ENCODE measurements at places on chromosomes 3 and 15. TPM values are rescaled to one million over a fixed set of nuclear protein-coding genes. Genes with fewer than 3 reads are reported as not detected.

DNA sequence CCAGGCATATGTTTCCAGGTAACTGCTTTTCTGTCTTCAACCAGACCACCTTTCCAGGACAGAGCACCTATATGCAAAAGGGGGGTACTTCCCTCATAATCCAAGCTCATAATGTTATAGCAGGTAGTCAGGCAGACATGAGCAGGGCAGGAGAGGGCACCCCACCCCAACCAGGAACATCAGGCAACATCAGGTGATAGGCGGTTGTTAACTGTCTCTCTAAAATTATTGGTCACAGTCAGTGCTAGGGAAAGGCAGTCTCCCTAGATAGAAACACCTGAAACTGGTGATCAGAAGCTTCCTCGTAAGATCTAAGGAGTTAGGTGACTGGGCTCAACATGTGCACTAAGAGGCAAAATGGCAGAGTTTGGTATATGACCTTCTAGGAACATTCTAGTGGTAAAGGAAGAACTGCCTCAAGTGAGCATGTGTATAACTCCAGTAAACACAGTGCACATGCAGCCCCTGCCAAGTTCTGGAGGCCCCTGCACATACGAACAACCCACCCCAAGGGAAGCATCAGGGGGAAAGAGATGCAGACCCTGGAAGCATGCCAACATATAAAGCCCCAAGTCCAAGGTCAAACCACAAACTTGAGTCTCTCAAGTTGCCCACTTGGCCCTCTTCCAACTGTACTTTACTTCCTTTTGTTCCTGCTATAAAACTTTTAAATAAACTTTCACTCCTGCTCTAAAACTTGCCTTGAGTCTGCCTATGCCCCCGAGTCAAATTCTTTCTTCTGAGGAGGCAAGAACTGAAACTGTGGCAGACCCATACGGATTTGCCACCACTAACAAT lies 270.9 kb downstream of the ULK4 start:
- H3K27me3 ChIP-seq: no peaks in the 10 kb centered on the region
- no peak for DNase-seq
- no peak overlapping the region for H3K27ac ChIP-seq

DNA sequence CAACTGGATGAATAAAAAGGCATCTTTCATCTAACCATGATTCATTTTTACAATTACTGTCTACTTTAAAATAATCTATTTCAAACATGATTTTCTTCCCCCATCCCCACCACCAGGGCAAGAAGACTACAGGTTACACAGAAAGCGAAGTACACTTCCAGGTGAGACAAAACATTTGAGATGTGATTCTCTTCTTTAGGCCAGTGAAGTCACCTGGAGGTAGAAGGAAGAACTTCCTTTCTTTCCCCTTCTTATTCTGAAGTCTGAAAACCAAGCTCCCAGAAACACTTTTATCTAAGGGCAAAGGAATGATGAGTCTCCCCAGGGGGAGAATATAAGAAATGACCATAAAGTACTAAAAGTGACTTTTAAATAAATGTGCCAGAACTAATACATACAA lies 36.7 kb downstream of the SHQ1 start:
- no peak for DNase-seq
- H3K27me3 ChIP-seq: no peaks in the 10 kb centered on the region
- H3K4me3 ChIP-seq: no peak overlapping the region
- no peaks in the 10 kb centered on the region for H3K4me1 ChIP-seq

The SCN11A gene
- 0.18 TPM for total RNA-seq

- no peak overlapping the region for H3K27ac ChIP-seq
- DNase-seq: no peak
- H3K4me3 ChIP-seq: no peak overlapping the region
- no peaks in the 10 kb centered on the region for H3K27me3 ChIP-seq
- no peaks in the 10 kb centered on the region for H3K36me3 ChIP-seq
- H3K4me1 ChIP-seq: no peaks in the 10 kb centered on the region
Measured at GRCh38 chr3:69825446-69825845, 86.2 kb downstream of the MITF start.

DNA sequence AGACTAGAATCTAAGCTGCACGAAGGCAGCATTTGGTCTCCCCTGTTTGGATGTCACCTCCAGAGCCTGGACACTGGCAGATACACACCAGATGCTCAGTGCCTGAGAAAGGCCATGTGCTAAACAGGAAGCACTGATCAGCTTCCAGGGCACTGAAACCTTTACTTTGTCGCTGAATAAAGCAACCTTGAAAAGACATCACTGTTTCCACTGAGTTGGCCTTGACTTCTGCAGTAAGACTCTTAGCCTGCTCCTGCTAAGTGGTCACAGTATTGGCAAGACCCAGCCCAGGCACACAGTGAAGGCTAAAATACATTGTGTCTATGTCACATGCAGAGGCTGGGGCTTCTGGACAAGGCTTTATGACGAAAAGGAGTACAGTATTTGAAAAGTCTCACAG lies 104.3 kb upstream of the ICE2 start:
- H3K4me1 ChIP-seq: peaks cover 88% of the 10 kb centered on the region
- no peaks in the 10 kb centered on the region for H3K27me3 ChIP-seq
- H3K4me3 ChIP-seq: no peak overlapping the region

The C3orf49 gene
- total RNA-seq: not detected

The ETFA gene
- 124 TPM for total RNA-seq

DNA sequence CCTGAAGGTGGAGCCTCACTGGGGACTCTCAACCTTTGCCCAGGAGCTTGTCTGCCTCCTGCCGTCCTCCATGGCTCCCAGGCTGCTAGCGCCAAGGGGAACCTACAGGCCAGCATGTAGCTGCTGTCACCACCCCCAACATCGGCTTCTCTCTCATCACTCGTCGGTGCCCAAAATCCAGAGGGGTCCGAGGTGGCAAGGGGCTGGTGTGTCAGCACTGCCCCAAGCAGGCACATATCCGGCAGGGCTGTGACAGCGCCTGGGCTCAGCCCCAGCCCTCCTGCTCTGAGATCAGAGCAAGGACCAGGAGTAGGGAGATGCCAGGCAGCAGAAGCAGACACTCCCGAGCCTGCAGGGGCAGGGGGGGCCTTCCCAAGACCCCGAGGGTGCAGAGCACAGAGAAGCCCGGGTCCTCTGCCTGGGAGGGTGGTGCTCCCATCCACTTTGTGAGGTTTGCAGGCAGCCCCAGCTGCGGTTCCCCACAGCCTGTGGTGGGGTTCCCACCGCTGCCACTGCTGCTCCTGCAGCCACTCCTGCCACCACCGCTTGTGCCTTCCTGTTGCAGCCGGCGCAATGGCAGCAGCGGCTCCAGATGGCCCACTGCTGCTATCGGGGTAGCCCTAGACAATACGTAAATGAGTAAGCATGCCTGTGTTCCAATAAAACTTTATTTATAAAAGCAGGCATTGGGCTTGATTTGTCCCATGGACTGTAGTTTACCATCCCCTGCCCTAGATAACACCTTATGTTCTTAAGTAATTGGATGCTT lies 451.0 kb downstream of the EPHA6 start:
- H3K4me3 ChIP-seq: no peak overlapping the region
- H3K27me3 ChIP-seq: no peaks in the 10 kb centered on the region
- no peaks in the 10 kb centered on the region for H3K4me1 ChIP-seq
- DNase-seq: no peak
- no peaks in the 10 kb centered on the region for H3K36me3 ChIP-seq
